ENCODE measurements at places on chromosomes 12 and 14. TPM values are rescaled to one million over a fixed set of nuclear protein-coding genes. Genes with fewer than 3 reads are reported as not detected.

GRCh38 chr14:24270537-24271133 lies 762 bp downstream of the RABGGTA start:
- DNase-seq = no peak
- H3K4me1 ChIP-seq = peaks cover 12% of the 10 kb centered on the region
- H3K4me3 ChIP-seq = peak overlapping the region; percentile 85
- H3K36me3 ChIP-seq = peaks cover 5% of the 10 kb centered on the region

DNA sequence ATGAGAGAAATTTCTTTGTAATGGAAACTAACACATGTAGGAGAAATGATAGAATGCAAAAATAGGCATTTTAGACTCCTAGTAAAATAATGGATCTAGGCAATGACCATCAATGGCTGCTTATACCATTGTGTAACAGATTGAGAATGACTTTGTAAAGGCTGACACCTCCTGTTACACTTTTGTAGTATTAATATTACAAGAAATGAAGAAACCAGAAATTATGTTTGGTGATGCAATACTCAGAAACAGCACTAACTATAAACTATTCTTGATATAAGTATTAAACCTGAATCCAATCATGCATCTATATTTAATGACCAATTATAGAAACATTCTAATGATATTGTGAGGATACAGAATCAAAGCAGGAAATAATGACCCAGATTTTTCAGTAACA lies 108.5 kb upstream of the CNTN1 start:
- H3K27ac ChIP-seq = no peak overlapping the region
- no peaks in the 10 kb centered on the region for H3K4me1 ChIP-seq
- H3K4me3 ChIP-seq = no peak overlapping the region
- H3K27me3 ChIP-seq = no peaks in the 10 kb centered on the region

GRCh38 chr12:91632042-91632786 lies 449.6 kb upstream of the DCN start:
- H3K36me3 ChIP-seq = no peaks in the 10 kb centered on the region
- H3K4me1 ChIP-seq = peaks cover 5% of the 10 kb centered on the region
- no peak overlapping the region for H3K4me3 ChIP-seq
- H3K27me3 ChIP-seq = no peaks in the 10 kb centered on the region
- H3K27ac ChIP-seq = no peak overlapping the region

- no peak for DNase-seq
- no peak overlapping the region for H3K4me3 ChIP-seq
- H3K4me1 ChIP-seq = no peaks in the 10 kb centered on the region
Observed at GRCh38 chr14:89237921-89238529, 179.0 kb downstream of the FOXN3 start.

DNA sequence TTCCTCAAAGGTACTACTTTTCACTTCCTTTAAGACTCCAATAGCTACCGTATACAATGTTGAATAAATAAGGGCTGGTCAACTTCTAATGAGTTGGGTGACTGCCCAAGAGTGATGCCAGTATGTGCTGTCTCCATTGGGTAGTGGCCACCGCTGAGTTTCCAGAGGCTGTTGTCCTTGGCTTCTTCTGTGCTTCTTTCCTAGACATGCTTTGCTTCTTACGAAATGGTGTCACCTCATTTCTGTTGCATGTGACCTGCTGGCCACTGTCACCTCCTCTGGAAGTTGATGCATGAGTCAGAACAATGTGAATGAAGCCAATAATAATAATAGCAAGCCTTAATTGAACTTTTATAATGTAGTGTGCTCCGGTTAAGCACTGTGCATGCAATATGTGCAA lies 7.5 kb upstream of the NID2 start:
- peaks cover 41% of the 10 kb centered on the region for H3K27me3 ChIP-seq
- no peak for DNase-seq
- no peak overlapping the region for H3K4me3 ChIP-seq
- peaks cover 5% of the 10 kb centered on the region for H3K4me1 ChIP-seq

GRCh38 chr14:80584744-80585505 lies 356.6 kb downstream of the CEP128 start:
- no peak for DNase-seq
- no peak overlapping the region for H3K4me3 ChIP-seq
- H3K27ac ChIP-seq = no peak overlapping the region
- H3K36me3 ChIP-seq = no peaks in the 10 kb centered on the region
- H3K27me3 ChIP-seq = peaks cover 8% of the 10 kb centered on the region

GRCh38 chr14:47919334-47919846 lies 244.0 kb upstream of the MDGA2 start:
- DNase-seq = no peak
- no peak overlapping the region for H3K27ac ChIP-seq
- no peaks in the 10 kb centered on the region for H3K27me3 ChIP-seq
- H3K4me3 ChIP-seq = no peak overlapping the region
- no peaks in the 10 kb centered on the region for H3K36me3 ChIP-seq
- H3K4me1 ChIP-seq = no peaks in the 10 kb centered on the region

- DNase-seq = no peak
- no peak overlapping the region for H3K4me3 ChIP-seq
- H3K36me3 ChIP-seq = peaks cover 10% of the 10 kb centered on the region
- H3K4me1 ChIP-seq = no peaks in the 10 kb centered on the region
- H3K27me3 ChIP-seq = no peaks in the 10 kb centered on the region
Observed at GRCh38 chr14:30651937-30652336, 29.8 kb downstream of the SCFD1 start.

DNA sequence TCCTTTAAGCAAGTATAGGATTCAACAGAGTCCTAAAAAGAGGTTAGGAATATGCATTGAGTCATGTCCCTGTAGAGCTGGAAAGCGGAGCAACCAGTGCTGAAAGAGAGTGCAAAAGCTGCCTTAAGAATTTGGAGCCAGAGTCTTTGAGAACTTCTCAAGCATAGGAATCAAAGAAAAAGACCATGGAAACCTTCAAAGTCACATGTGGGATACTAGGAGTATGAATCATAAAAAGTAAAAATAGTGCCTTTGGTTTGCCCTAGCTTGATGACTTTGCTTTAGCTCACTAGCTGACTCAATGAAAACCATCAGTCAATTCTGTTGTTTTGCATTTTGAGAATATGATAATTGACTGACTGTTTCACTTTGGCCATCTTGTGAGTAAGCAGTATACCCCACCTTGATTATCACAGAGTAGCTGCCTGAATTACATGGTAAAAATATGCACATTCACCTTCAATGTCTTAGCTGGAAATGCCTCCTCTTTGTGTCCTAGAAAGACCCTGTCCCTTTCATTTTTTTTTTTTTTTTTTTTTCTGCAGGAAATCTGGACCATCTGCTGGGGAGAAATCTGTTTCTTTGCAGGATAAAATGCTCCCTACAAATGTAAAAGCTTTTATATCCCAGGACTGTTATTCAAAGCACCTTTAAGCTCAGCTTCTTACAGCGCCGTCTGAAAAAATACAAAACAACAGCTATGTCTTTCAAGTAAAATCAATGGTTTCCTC lies 248.6 kb upstream of the KRR1 start:
- H3K4me1 ChIP-seq = peaks cover 40% of the 10 kb centered on the region
- no peak overlapping the region for H3K4me3 ChIP-seq
- DNase-seq = no peak
- peaks cover 2% of the 10 kb centered on the region for H3K36me3 ChIP-seq
- no peak overlapping the region for H3K27ac ChIP-seq

GRCh38 chr14:39266871-39267607 lies 33.3 kb downstream of the MIA2 start:
- peak overlapping the region; percentile 98 for H3K27ac ChIP-seq
- peak overlapping the region; percentile 93 for H3K4me3 ChIP-seq
- H3K36me3 ChIP-seq = peaks cover 10% of the 10 kb centered on the region
- H3K4me1 ChIP-seq = peaks cover 30% of the 10 kb centered on the region

GRCh38 chr12:27787559-27787958 lies 7.5 kb upstream of the MANSC4 start:
- DNase-seq = no peak
- peaks cover 31% of the 10 kb centered on the region for H3K36me3 ChIP-seq
- no peak overlapping the region for H3K27ac ChIP-seq
- H3K4me1 ChIP-seq = peaks cover 8% of the 10 kb centered on the region
- H3K4me3 ChIP-seq = no peak overlapping the region

DNA sequence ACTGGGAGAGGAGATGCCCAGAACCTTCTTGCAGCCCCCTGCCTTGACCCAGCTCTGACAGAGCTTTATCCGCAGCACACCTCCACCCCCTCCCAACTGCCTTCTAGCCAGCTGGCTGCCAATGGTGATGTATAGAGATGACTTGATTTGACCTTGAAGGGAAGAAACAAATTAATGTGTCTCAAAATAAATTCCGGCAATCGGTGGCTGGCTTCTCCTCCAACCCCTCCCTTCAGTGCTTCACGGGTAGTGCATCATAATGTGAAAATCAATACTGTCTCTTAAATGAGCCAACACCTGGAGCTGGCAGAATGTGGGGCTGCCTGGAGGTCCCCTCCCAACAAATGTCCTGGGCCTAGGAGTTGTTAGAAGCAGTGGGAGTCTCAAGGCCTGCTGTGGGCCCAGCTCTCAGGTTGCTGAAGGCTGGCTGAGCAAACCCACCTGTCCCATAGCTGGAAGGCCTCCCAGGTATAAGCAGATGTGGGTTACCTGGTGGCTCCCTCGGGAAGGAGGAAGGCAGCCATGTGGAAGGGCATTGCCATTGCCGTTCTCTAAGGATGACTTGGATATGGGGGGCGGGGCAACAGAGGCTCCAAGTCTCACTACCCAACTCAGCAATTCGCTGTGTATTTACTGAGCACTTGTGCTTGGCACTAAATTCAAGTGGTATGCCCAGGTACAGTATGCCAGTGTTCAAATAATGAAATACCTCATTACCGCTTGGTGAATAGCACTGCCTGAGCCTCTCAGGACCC lies 23.2 kb downstream of the HSPB8 start:
- peaks cover 16% of the 10 kb centered on the region for H3K4me1 ChIP-seq
- DNase-seq = no peak
- H3K36me3 ChIP-seq = peaks cover 1% of the 10 kb centered on the region
- H3K27me3 ChIP-seq = no peaks in the 10 kb centered on the region
- no peak overlapping the region for H3K4me3 ChIP-seq

- no peak overlapping the region for H3K4me3 ChIP-seq
- peaks cover 18% of the 10 kb centered on the region for H3K4me1 ChIP-seq
- no peak overlapping the region for H3K27ac ChIP-seq
- H3K27me3 ChIP-seq = peaks cover 4% of the 10 kb centered on the region
- H3K36me3 ChIP-seq = no peaks in the 10 kb centered on the region
- DNase-seq = no peak
Observed at GRCh38 chr14:50601394-50601793, 41.4 kb downstream of the ATL1 start.

- no peak overlapping the region for H3K27ac ChIP-seq
- H3K36me3 ChIP-seq = no peaks in the 10 kb centered on the region
- H3K4me1 ChIP-seq = peaks cover 15% of the 10 kb centered on the region
- no peak overlapping the region for H3K4me3 ChIP-seq
- DNase-seq = no peak
Observed at GRCh38 chr12:116302166-116303058, 24.9 kb upstream of the MED13L start.

GRCh38 chr14:104007121-104007520 lies 64.8 kb upstream of the RD3L start:
- H3K4me3 ChIP-seq = no peak overlapping the region
- no peaks in the 10 kb centered on the region for H3K36me3 ChIP-seq
- DNase-seq = no peak
- H3K27me3 ChIP-seq = peaks cover 10% of the 10 kb centered on the region
- H3K4me1 ChIP-seq = no peaks in the 10 kb centered on the region

DNA sequence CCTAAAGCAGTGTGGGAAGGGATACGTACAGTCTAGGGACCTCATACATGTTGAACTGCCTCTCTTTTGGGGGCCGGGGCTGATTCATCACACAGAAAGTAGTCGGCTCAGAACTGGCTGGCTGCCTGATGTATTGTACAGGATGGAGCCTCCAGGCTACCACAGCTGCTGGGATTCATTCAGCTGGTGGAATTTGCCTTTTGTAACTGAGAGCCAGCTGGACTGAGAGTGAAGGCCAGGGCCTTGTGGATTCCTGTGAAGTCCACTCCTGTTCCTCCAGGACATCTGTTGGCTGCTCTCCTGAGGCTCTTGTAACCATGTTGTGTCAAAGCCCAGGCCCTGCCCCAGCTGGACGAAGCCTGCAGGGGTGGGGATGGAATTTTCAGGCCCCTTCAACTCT lies 116.3 kb upstream of the PRICKLE1 start:
- no peak overlapping the region for H3K4me3 ChIP-seq
- H3K27ac ChIP-seq = no peak overlapping the region
- no peaks in the 10 kb centered on the region for H3K27me3 ChIP-seq
- peaks cover 4% of the 10 kb centered on the region for H3K36me3 ChIP-seq

DNA sequence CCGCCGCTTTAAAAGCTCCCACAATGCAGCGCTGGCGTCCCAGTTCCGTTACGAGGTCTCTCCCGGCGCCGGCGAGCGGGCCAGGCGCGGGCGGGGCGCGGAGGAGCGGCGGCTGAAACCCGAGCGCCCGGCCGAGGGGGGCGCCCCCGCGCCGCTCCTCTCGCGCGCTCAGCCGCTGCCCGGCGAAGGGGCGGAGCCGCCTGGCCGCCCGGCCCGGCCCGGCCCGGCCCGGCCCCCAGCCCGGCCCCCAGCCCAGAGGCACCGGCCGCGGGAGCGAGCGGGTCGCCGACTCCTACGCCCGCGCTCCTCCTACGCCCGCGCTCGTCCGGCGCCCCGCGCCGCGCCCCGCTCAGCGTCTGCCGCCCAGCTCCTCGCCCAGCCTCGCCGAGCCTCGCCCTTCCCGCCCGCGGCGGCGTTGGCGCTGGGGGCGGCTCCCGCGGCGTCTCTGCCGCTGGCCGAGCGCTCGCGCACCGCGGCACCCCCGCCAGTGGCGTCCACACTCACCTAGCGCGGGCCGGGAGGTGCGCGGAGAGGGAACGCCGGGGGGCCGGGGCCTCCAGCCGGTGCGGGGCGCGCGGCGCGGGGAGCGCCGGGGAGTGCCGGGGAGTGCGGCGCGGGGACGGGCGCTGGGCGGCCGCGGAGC lies at the start of gene RASSF8:
Gene RASSF8, plus strand, starts transcription at position 255 of the 643 bp plus-strand sequence. CDS start 96,662 bp downstream, outside the sequence.
- H3K27ac ChIP-seq = peak within 1 kb of the TSS; percentile 96
- H3K36me3 ChIP-seq = peaks cover 3% of the 10 kb centered on the region
- peaks cover 2% of the 10 kb centered on the region for H3K27me3 ChIP-seq
- DNase-seq = peak; percentile 80

DNA sequence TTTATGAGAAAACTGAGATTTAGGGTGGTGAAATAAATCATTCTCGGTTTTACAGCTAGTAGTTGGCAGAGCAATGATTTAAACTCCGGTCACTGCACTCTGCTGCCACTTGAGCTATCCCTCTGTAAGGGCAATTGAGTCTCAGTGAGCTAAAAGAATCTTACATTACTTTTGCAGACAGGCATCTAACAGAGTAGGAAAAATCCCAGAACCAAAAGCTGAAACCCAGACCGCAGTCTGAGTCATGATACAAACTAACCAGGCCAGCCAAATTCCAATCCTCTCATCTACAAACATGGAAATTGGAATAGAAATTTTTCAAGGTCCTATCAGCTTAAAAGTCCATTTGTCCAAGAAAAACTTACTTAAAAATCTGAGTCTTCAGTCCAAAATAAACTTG lies 73.7 kb downstream of the ANKS1B start:
- no peaks in the 10 kb centered on the region for H3K27me3 ChIP-seq
- DNase-seq = no peak
- H3K36me3 ChIP-seq = no peaks in the 10 kb centered on the region
- no peak overlapping the region for H3K27ac ChIP-seq
- no peak overlapping the region for H3K4me3 ChIP-seq

Gene SAMD4A
- 10.8 TPM for total RNA-seq

Gene LRP6
- 163 TPM for total RNA-seq

Gene SLC6A15
- 0.57 TPM for total RNA-seq

Gene MGP
- total RNA-seq = not detected

Gene NPFF
- total RNA-seq = not detected

Data from progenitor cell of endocrine pancreas (in vitro differentiated cells).